Head of caudate nucleus (tissue), 42 donors: ENCODE measurements at places on chromosomes 7 and 10.

GRCh38 chr10:37289833-37290464, 164.6 kb downstream of the ANKRD30A start:
- DNase-seq, result no peak

DNA sequence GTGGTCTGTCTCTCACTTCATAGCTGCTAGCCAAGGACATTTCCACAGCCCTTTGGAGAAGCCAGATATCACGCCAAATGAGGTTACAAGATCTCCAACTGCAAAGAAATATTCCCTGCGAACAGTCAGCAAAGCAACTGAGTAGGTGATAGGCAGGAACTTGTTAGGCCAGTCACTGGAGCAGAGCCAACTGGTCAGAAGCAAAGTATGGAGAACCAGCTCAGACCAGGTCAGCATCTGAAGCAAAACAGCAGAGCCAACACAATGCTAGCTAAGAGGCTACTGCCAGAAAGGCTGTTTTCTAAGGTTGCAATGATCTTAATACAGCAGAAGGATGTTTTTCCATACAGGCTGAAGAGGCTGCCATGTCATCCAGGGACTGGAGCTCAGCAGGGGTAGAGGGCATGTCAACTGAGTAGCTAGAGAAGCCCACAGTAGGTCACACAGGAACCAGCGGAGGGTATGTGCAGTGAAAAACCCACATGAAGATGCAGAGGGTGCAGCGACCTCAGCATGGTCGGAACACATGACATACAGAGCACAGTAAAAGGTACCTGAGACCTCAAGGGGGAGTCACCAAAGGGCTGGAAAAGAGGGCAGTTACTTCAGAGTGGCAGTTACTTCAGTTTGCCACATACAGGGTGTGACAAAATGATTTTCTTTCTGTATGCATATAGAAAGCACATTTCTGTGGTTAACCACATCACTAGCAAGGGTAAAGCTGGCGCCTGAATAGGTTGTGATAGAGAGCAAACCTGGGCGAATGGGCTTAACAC, 8.9 kb downstream of the SEC31B start:
- DNase-seq, result no peak

DNA sequence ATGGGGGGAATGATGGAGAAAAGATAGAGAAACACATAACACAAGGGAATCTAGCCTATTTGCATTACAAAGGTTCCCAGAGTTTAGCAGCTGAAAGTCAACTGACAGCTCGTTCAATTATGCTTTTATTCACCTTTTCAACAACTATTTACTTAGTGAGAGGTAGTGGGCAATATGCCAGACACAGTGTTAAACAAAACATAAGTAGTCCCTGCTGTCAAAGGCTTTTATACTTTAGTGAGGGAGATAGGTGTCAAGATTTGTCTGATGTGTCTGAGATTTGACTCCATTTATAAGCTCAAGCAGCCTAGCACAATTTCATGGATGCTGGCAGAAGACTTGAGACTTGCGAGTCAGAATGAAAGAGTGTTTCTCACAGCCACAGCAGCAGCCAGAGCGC, 549.0 kb upstream of the VSTM2A start:
- no peak for DNase-seq

GRCh38 chr7:103887853-103888602, 101.4 kb downstream of the RELN start:
- no peak for DNase-seq

GRCh38 chr7:97018791-97019531, 5.7 kb downstream of the DLX5 start:
- DNase-seq, result no peak
